ENCODE measurements at places on chromosomes 12 and 14.

GRCh38 chr12:127749416-127749815, 517.6 kb upstream of the TMEM132C start:
- H3K27me3 ChIP-seq: peaks cover 26% of the 10 kb centered on the region
- H3K36me3 ChIP-seq: no peaks in the 10 kb centered on the region
- H3K27ac ChIP-seq: no peak overlapping the region

DNA sequence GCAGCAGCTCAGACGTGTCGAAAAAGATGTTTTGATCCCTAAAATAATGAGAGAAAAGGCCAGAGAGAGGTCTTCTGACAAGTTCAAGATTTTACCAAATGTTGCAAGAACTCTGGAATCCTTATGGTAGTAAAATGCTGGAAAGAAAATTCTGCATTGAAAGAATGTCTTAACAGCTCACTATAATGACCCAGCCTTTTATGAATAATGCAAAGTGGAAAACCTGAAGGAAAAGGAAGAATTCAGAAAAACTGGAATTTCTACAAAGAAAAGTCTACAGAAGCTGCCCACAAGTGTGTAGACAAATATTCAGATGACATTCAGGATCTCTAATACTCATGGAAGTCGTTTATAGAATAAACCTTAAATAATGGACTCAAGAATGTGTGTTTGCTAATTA, 1.8 kb upstream of the CCDC88C start:
- DNase-seq: no peak
- peaks cover 33% of the 10 kb centered on the region for H3K4me1 ChIP-seq
- no peak overlapping the region for H3K4me3 ChIP-seq
- H3K27me3 ChIP-seq: peaks cover 28% of the 10 kb centered on the region
- no peaks in the 10 kb centered on the region for H3K36me3 ChIP-seq

GRCh38 chr12:19572920-19573558, 133.7 kb downstream of the AEBP2 start:
- H3K27ac ChIP-seq: peak overlapping the region; percentile 43
- no peaks in the 10 kb centered on the region for H3K27me3 ChIP-seq

DNA sequence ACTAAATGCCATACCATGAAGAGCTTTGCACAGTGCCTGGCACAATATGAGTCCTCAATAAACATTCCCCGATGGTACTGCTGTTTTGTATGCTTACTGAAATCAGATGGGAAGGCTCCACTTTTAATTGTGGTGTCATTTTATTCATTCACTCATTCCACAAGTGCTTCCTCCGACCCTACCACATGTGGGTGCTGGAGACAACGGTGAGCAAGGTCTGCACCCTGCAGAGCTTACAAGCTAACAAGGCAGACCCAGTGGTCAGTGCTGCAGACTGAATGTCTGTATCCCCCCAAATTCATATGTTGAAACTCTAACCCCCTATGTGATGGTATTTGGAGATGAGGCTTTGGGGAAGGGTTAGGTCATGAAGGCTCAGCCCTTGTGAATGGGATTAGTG, 48.3 kb downstream of the RFX4 start:
- H3K36me3 ChIP-seq: no peaks in the 10 kb centered on the region
- H3K4me1 ChIP-seq: peaks cover 3% of the 10 kb centered on the region
- no peak overlapping the region for H3K4me3 ChIP-seq

- no peak overlapping the region for H3K27ac ChIP-seq
- peak overlapping the region; percentile 41 for H3K4me3 ChIP-seq
- H3K4me1 ChIP-seq: peaks cover 5% of the 10 kb centered on the region
- H3K36me3 ChIP-seq: no peaks in the 10 kb centered on the region
- peak; percentile 62 for DNase-seq
Measured at GRCh38 chr12:77010691-77011548, 54.4 kb downstream of the E2F7 start.

DNA sequence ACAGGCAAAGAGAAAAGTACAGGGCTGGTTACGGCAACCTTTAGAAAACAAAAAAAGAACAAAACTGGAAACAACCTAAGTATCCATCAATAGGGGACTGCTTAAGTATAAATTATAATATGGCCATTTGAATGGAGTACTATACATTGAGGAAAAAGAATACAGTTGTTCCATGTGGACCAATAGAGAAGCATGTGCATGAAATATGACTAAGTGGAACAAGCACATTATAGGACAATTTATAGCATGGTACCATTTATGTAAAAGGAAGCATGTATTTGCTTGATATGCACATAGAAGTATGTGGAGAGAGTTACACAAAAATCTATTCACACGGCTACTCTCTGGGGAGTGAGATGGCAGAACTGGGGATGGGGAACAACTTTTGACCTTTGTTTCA, 49.2 kb upstream of the FAM222A start:
- H3K27me3 ChIP-seq: peaks cover 32% of the 10 kb centered on the region
- H3K36me3 ChIP-seq: no peaks in the 10 kb centered on the region

DNA sequence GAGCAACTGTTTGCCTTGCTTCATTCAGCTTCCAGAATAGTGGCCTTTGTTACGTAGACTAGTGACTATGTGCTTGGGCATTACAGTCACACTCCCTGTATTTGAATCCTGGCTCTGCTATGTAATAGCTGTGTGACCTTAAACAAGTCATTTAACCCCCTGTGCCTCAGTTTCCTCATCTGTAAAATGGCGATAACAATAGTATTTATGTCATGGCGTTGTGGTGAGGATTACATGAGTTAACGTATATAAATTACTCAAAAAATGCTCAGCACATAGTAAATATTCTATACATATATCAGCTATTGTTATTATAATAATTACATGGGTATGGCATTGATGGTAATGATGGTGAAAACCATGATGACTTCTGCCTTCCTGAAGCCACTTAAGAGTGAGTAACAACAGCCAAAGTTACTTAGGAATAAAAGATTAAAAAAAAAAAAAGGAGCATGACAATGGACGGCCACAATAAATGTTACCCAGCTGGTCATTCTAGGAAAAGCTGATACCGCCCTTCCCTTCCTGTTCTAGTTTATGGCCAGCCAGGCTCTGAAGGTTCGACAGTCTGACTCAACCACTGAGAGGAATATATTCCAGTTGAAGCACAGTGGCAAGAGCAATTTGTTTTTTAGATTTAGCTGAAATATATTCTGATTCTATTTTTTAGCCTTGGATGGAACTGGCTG, 9.9 kb upstream of the ADIPOR2 start:
- H3K27ac ChIP-seq: no peak overlapping the region
- no peaks in the 10 kb centered on the region for H3K36me3 ChIP-seq
- no peak for DNase-seq
- H3K27me3 ChIP-seq: no peaks in the 10 kb centered on the region
- no peaks in the 10 kb centered on the region for H3K4me1 ChIP-seq
- H3K4me3 ChIP-seq: no peak overlapping the region

DNA sequence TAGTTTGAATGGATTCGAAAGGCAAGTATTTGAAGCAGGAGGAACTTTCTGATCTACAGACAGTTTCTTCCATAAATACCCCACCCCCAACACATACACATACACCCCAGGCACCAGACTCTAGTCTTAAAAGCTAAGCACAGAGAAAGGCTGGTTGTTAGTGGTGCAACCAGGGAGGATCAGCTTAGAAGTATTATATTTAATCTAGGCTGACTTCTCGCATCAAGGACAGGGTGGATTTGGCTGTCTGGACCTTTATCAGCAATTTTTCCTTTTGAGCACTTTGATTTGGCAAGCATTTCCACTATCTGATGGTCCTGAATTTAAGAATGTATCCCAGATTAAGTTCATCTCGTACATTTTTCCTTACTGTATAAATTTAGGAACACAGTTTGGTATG, 1489.8 kb upstream of the FLRT2 start:
- peaks cover 13% of the 10 kb centered on the region for H3K4me1 ChIP-seq
- H3K27ac ChIP-seq: no peak overlapping the region
- no peak for DNase-seq

DNA sequence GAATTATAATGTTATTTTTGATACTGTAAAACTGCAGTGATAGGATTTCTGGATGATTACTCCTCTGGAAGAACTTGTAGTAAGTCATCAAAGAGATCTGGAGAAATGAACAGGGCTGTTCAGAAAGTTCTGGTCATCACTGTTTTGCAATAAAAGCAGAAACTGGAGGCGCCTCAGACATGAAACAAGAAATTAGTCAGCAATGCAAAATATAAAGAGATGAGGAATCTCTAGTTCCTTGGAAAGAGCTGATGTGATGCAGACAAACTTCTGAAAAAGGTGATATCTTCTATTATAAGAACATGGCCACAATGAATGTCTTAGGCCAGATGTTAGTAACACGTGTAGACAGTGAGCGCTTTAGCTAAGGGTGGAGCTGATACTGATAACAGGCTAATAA, 9.5 kb downstream of the ACIN1 start:
- DNase-seq: no peak
- H3K36me3 ChIP-seq: peaks cover 28% of the 10 kb centered on the region
- no peaks in the 10 kb centered on the region for H3K27me3 ChIP-seq
- H3K4me3 ChIP-seq: no peak overlapping the region
- no peaks in the 10 kb centered on the region for H3K4me1 ChIP-seq

DNA sequence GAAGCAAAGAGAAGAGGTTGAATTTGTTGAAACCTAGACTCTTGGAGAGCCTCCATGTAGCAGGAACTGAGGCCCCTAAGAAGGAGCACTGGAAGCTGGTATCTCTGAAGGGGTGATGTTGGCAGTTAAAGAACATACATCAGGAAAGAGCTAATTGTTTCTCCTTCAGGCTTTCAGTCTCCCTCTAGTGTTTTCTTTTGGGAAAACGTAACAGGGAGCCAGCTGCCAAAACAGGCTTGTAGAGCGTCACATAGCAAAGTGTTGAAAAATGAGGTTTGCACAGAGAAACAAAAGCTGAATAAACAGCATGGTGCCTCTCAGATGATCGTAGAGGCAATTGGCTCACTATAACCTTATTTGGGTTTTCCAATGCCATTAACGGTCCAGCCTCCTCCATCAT, 46.9 kb upstream of the CAND1 start:
- peaks cover 7% of the 10 kb centered on the region for H3K4me1 ChIP-seq
- DNase-seq: no peak
- no peak overlapping the region for H3K4me3 ChIP-seq
- peaks cover 11% of the 10 kb centered on the region for H3K27me3 ChIP-seq
- H3K36me3 ChIP-seq: peaks cover under 1% of the 10 kb centered on the region

GRCh38 chr12:54891717-54892478, 37.6 kb downstream of the MUCL1 start:
- H3K4me3 ChIP-seq: no peak overlapping the region
- no peaks in the 10 kb centered on the region for H3K27me3 ChIP-seq
- no peak for DNase-seq
- H3K36me3 ChIP-seq: no peaks in the 10 kb centered on the region
- H3K27ac ChIP-seq: no peak overlapping the region
- H3K4me1 ChIP-seq: no peaks in the 10 kb centered on the region

GRCh38 chr14:91129261-91129660, 15.4 kb downstream of the DGLUCY start:
- H3K27ac ChIP-seq: no peak overlapping the region
- H3K4me1 ChIP-seq: no peaks in the 10 kb centered on the region
- H3K36me3 ChIP-seq: peaks cover 59% of the 10 kb centered on the region
- no peak overlapping the region for H3K4me3 ChIP-seq

Data from mesothelial cell of epicardium (in vitro differentiated cells).